ENCODE measurements at places on chromosomes 6 and 20. TPM values are rescaled to one million over a fixed set of nuclear protein-coding genes. Genes with fewer than 3 reads are reported as not detected.
A peak's percentile ranks its signal among the peaks of the same experiment; 100 is the strongest.

- no peak for DNase-seq
These were observed 105.6 kb upstream of the NXT1 start for GRCh38 chr20:23244916-23245552.

DNA sequence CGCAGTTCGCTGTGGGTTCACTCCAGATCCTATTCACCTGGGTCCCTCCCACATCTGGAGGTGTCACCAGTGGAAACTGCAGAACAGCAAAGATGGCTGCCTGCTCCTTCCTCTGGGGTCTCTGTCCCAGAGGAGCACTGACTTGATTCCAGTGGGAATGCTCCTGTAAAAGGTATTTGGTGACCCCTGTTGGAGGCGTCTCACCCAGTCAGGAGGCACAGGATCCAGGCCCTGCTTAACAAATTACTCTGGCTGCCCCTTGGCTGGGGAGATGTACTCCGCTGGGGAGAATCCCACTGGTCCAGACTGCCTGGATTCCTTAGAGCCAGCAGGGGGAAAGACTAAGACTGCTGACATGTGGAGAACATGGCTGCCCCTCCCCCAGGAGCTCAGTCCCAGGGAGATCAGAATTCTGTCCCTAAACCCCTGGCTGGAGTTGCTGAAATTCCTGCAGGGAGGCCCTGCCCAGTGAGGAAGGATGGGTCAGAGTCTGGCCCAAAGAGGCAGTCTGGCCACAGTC lies 483.0 kb downstream of the CBLN4 start:
- no peak for DNase-seq

DNA sequence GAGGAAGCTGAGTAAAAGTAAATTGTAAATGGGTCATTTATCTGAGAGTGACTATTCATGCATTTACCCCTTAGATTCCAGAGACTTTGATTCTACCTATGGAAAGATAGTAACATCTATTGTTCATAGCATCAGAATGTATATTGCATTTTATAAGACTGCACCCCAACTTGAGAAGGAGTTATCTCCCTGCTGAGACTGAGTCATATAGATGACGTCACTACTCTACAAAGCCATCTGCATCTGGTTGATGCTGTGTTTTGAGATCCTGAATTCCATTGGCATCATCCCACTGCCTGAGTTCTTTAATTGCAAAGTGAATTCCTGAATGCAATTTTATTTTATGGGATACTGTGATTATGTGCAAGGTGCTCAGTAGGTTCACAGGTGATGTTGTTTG lies 444.0 kb upstream of the SLC35B3 start:
- no peak for DNase-seq

DNA sequence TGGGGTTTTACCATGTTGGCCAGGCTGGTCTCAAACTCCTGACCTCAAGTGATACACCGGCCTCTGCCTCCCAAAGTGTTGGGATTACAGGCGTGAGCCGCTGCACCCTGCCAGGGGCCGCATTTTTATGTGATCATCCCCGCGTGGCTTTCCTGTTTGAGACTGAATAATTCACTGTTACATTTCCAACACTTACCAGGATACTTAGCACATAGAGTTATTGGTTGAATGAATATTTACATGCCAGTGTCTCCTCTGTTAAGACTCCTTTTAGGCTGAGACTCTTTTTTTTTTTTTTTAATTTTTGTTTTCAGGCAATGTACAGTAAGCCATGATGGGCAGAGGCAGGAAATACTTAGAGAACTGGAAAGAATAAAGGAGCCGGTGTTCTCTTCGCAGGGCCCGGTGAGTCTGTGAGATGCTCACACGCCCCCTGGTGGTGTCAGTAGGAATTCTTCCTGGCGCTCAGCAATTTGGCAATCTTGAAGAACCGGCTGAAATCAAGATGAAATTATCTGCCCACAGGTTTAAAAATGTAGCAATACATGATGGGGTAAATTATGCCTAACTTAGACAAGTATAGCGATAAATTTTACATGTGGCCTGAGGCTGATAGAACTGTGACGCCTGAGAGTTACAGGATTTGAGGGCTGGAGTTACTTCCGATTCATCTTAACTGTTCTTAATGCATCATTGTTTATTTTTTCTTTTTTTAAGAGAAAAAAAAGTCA lies 7.6 kb upstream of the RNF114 start:
- peak; percentile 84 for DNase-seq

- no peak for DNase-seq
These were observed 5.7 kb upstream of the FGD2 start for GRCh38 chr6:36999751-37000125.

DNA sequence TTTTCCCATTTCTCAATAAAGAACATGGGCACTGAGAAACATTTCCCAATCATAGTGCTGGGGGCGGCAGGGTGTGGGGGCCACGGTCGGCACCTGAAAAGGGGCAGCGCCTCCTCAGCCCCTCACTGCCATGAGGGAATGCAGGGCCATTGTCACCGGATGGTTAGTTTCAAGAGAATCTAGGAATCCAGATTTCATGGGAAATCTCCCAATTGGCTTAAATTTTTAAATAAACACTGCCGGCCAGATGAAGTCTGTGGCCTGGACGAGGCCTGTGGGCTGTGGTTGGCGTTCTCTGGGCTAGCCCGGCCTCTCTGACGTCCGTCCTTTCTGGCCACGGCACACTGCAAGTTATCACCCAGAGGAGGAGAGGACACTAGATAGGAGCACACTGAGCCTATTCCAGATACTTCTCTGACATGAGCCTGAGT lies 25.6 kb downstream of the MANBAL start:
- peak; percentile 78 for DNase-seq

DNA sequence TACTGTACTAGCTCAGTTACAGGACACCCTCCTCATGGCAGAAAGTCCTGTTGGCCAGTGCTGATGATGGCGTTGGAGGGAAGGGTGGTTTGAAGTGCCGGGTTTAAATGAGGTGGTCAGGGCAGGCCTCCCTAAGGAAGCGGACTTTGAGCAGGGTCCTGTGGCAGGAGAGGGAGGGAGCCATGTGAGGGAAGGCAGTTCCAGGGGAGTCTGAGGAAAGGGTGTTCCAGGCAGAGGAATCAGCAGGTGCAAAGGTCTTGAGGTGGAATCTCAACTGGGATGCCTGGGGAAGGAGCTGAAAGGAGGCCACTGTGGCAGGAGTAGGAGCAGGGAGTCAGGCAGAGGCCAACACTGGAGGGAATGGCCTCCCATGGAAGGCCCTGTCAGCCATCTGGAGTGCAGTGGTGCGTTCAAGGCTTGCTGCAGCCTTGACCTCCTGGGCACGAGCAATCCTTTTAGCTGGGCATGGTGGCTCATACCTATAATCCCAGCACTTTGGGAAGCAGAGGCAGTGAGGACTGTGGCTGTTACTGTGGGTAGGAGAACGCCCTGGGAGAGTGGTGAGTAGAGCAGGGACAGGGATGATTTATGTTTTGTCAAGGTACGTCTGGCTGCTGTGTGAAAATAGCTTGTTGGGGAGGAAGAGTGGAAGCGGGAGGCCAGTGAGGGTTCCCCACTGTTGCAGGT lies 26.2 kb downstream of the VSTM2L start:
- no peak for DNase-seq

ADAM33 gene
- total RNA-seq = 6.4 TPM

- DNase-seq = no peak
These were observed 10.0 kb downstream of the SGK1 start for GRCh38 chr6:134307870-134308269.

DNA sequence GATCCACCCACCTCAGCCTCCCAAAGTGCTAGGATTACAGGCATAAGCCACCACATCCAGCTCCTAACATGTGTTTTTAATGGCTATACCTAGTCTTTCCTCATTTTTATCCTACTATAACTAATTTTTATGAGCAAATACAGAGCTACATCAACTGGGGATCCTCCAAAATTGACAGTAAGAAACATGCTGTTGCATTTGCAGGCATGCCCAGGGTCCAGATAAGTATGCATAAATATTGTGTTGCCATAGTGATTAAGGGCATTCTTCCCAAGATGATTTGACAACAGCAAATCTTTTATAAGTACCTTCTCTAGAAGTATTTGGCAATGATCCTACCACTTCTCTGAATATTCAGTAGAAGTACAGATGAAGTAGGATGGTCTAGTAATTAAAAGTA lies 41.9 kb upstream of the MOXD1 start:
- no peak for DNase-seq

- DNase-seq = peak; percentile 49
These were observed 3.9 kb downstream of the PEDS1 start for GRCh38 chr20:50149481-50150254.

DNA sequence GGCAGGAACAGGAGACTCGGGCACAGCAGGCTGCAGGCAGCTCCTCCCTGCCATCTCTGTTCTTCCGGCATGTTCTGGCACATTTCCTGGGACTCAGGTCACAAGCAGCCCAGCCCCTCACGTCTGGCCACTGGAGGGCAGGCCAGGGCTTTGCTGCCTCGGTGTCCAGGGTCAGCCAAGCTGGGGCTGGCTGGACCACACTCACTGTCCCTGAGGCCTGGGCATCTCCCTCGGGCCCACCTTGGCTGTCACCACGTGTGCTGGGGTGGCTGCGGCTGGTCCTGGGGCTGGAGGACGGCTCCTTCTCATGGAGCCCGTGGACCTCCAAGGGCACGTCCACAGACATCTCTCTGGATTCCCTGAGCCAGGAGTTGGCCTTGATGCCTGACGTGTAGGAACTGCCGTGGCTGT lies 18.5 kb downstream of the FRMD1 start:
- DNase-seq = peak; percentile 77

- no peak for DNase-seq
These were observed 39.3 kb upstream of the SMLR1 start for GRCh38 chr6:130787726-130788500.

DNA sequence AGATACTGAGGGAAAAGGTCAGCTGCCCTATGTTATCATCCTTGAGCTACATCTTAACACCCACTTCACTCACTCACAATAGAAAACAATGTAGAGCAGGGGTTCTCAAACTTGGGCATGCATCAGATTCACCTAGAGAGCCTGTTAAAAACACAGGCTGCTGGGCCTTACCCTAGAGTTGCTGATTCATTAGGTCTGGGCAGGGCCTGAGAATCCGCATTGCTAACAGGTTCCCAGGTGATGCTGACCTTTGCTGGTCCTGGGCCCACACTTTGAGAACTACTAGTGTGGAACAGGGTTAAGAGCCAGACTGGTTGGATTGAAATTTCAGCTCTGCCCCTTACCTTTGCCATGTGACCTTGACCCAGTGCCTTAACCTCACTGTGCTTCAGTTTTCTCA lies 25.1 kb downstream of the RSPO4 start:
- DNase-seq = no peak

- DNase-seq = no peak
These were observed 94.7 kb downstream of the SMOC2 start for GRCh38 chr6:168535711-168536110.

GRCh38 chr6:169420912-169421543 lies 167.4 kb upstream of the THBS2 start:
- no peak for DNase-seq

CD24 gene
- total RNA-seq = 968 TPM

- no peak for DNase-seq
These were observed 78.1 kb upstream of the TRAF3IP2 start for GRCh38 chr6:111683749-111684267.

- DNase-seq = no peak
These were observed 9.8 kb downstream of the FOXA2 start for GRCh38 chr20:22574545-22575086.

GRCh38 chr6:33407132-33407718 lies 3.6 kb upstream of the PHF1 start:
- DNase-seq = no peak

ZSCAN26 gene
- total RNA-seq = 17.7 TPM

DNA sequence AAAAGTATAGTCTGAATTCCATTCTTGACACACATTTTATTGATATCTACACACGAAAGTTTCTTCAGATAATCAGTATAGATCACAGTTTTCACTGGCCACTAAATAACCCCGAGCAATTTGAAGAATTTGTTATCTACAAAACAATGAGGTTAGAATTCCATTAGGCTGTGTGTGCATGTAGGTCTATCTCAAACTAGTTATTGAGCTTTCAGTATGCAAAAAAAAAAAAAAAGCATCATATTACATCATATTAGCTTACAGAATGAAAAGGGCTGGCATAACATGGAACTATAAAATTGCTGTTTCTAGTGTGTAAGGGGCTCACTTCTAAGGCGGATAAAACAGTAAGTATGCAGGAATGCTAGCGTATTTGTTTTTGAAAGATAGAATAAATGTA lies 59.5 kb upstream of the ADGRG6 start:
- no peak for DNase-seq

KIF13A gene
- total RNA-seq = 85.9 TPM

DNA sequence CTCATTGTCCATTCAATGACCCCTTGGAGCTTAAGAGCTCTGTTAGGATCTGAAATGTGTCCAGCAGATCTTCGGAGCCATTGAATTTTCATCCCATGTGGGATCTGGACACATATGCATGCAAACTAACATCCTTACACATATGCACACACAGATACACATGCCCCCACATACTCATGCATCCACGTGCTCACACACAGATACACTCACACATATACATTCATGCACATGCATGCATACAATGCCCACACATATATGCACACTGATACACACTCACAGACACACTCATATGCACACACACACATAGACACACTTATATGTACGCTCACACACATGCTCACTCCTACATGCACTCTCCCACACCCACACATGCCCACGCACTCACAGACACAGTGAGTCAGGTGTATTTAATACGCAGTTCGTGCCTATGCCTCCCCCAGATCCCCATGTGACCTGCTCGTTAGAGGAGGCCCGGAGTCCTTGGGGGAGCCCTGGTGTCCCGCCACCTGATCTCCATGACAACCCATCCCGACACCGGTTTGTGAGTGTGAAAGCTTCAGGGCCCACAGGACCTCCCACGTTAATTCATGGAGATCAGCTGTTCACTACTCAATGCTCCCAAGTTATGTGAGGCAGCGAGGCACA lies 121.9 kb upstream of the SULF2 start:
- DNase-seq = no peak

BPIFA1 gene
- total RNA-seq = not detected

MEP1A gene
- 498 TPM for total RNA-seq

DNA sequence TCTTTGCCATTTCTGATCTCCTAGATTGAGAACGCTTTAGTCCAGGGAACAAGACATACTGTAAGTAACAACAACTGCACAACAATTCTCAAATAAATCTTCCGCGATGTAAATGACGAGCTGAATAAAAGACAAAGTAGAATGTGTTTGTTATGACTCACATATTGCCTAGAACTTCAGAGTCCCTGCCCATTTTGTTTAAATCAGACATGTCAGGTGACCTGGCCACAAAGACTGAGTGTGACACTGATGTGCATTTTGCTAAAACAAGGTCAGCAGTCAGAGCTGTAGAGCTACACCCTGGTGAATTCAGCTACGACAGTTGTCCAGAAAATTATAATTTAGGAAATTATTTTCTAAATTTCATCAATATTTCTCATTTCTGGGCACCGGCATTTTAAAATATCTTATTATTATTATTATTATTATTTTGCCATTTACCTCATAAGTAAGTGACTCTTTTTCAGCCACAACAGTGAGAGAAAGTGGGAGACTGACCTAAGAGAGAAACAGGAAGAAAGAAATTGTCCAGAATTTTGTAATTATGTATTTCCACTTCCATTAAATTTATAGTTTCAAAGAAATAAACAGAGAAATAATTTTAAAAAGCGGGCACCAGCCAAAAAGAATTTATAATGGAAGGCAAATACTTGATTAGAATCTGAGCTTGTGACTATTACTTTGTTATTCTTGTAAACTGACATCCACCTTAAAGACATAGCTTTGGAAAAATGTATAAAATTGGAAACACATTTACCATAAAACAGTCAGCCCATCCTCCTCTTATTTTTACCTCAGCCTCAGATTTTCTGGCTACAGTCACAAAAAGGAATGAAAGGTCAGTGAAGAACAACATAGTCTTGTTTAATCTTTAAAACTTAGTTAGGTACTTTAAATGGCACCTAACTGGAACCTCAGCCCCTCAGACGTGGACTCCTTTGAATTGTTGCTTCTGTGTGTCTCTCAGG lies 157.0 kb upstream of the CITED2 start:
- DNase-seq = no peak

All from mucosa of descending colon (tissue), 3 donors.